Activated CD4-positive, alpha-beta T cell treated with anti-CD3 and anti-CD28 coated beads for 1 hour (primary cell): ENCODE measurements at places on chromosomes 11 and 22.

DNA sequence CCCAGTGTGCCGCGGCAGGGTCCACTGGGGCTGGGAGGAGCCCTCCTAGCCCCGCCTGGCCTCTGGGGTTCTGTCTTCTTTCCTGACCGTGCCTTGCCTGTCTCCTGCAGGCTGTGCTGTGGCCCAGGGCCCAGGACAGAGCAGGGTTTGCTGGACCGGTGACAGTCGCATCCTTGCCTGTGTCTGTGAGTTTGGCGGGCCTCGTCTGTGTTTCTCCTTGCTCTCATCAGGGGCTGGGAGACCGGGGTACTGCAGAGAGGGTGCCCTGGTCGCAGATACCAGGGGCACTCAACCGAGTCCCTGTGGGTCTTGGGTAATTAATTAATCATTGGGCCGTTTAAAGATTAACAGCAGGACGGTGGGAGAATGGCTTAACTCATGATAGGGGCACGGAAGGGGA is 29.9 kb downstream of the RPL3 start:
- DNase-seq, result no peak

DNA sequence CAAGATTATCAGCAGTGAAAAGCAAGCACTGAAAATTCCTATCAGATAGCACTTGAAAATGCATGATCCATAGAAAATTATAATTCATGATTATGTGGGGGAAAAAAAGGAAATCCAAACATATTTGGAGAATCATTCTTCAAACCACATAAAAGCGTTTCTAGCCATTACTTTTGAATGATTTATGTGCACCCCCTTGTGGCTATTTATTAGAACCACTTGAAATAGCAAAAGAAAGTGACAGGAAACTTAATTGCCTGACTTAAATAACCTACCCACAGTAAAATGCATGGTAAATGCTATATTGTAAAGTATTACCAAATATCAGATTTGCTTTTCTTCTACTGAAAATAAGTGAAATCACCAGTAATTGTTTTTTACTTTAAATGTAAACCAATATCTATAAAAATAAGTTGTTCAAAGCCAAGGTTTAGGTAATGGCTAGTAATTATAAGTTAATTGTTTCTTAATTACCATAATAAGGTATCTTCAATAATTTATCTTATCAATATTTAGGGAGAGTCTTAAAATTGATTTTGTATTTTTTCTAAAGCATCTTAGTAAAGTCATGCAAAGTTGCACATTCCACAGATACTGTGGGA is 168.5 kb downstream of the ARHGAP42 start:
- DNase-seq, result no peak

GRCh38 chr11:109209572-109209971 is 212.4 kb upstream of the C11orf87 start:
- no peak for DNase-seq

DNA sequence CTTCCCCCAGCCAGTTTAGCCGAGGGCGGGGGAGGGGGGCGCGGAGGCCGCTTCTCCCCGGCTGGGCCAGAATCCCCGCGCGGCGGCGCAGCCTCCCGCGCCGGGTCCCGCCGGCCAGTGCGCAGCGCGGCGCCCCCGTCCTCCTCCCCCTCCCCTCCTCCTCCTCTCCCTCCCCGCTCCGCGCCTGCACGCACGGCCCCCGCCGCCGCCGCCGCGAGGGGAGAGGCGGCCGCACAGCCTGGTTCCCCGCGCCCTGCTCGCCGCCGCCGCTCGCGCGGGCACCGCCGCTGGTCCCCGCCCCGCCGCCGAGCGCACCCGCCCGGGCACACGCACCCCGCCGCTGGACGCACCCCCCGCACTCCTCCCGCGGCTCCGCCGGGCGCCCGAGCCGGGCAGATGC is at the start of gene FLRT1:
TSS of gene FLRT1 (plus strand) at position 356 of the 400 bp plus-strand sequence. CDS start 80,337 bp downstream, outside the sequence.
- no peak for DNase-seq

GRCh38 chr22:46175631-46176030 is 25.3 kb downstream of the PPARA start:
- DNase-seq, result no peak

DNA sequence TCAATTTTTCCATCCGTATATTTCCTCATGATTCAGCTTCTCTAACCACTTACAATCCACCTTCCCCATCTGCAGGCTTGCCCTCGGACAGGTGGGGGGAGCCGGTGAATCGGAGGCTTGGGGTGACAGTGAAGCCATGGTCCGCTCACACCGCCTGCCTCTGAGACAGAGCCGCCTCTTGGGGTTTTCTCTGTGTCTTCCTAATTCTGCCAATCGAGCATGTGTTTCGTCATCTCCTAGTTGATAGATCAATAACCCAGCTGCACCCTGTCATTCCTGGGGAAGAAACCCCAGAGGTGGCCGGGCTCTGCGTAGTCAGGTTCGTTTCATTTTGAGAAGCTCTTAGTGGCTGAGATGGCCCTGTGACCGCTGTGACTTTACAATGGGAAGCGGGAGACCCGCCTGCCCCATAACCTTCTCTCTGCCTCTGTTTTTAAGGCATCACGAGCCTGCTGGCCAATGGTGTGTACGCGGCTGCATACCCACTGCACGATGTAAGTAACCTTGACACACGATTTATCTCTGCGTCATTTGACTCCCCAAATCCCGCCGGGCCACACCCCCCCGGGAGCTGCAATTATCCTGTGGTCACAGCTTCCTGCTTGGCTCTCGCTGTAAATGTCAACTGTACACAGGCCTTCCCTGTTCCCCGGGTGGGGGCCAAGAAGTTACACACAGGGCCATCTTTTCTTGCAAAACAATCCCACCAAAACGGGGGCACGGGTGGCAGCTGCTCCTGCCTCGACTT is 33.3 kb downstream of the ANO1 start:
- no peak for DNase-seq

DNA sequence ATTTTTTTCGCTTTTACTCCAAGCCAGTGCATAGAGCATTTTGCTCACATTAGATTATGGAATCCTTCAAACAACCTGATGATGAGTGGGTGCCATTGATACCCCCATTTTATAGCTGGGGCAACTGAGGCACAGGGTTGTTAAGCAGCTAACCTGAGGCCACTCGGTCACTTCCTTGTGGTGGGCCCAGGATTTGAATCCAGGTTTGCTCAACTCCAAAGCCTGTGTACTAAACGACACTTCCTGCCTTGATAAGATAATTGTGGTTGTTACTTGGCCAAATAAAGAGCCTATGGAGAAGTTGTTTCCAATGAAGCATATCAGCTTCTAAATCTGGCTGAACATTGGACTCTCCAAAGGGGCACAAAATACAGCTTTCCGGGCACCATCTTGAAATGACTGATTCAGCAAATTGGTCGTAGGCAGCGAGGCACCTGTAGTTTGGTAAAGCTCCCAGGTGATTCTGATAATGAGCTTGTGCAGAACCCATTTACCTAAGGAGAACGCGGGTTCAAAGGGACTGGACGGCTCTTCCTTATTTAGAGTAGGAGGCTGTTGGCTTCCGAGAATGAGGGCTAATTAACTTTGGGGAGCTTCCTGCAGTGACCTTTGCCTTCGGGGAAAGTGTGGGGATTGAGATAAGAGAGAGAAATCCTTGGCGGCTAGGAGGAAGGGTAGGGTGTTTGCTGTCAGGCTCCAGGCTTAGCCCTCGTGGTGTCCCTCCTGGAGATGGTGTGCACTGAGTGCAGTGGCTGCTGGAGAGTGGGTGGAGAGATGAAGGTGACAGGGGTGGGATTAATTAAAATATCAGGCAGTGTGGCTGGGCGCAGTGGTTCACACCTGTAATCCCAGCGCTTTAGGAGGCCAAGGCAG is 17.5 kb upstream of the EHF start:
- DNase-seq, result no peak

GRCh38 chr22:44404341-44405020 is 91.7 kb upstream of the SHISAL1 start:
- no peak for DNase-seq

- no peak for DNase-seq
These were observed 838 bp upstream of the MTFP1 start for GRCh38 chr22:30424534-30425326.

- DNase-seq, result no peak
These were observed 38.1 kb downstream of the GRAMD4 start for GRCh38 chr22:46657996-46658947.

- DNase-seq, result no peak
These were observed 36.6 kb downstream of the RPS6KA4 start for GRCh38 chr11:64395545-64396078.

GRCh38 chr11:27227736-27228135 is 135.3 kb downstream of the CCDC34 start:
- no peak for DNase-seq

- no peak for DNase-seq
These were observed 54.8 kb upstream of the FTH1 start for GRCh38 chr11:62022211-62022610.

- DNase-seq, result no peak
These were observed 33.1 kb upstream of the POLD3 start for GRCh38 chr11:74559110-74559933.

DNA sequence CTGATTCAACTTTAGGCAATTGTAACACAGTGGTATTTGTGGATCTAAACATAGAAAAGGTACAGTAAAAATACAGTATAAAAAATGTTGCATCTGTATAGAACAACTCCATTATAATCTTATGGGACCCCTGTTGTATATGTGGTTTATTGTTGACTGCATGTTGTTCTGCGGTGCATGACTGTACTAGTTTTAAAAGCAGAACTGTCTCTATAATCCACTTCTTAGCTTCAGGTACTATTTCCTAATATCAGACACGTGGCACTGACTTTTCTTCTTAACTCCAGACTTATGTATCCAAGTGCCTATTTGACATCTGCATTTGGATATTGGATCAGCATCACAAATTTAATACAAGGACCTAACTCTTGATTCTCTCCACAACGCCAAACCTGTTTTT is 41.1 kb downstream of the PACS1 start:
- no peak for DNase-seq

GRCh38 chr11:34576331-34576730 is 44.6 kb upstream of the EHF start:
- no peak for DNase-seq

- DNase-seq, result no peak
These were observed 5.7 kb upstream of the TNFRSF13C start for GRCh38 chr22:41932353-41932752.

GRCh38 chr11:78577495-78577894 is 2.8 kb upstream of the NARS2 start:
- no peak for DNase-seq

- DNase-seq, result no peak
These were observed 66.8 kb downstream of the ZC3H12C start for GRCh38 chr11:110160016-110160415.

DNA sequence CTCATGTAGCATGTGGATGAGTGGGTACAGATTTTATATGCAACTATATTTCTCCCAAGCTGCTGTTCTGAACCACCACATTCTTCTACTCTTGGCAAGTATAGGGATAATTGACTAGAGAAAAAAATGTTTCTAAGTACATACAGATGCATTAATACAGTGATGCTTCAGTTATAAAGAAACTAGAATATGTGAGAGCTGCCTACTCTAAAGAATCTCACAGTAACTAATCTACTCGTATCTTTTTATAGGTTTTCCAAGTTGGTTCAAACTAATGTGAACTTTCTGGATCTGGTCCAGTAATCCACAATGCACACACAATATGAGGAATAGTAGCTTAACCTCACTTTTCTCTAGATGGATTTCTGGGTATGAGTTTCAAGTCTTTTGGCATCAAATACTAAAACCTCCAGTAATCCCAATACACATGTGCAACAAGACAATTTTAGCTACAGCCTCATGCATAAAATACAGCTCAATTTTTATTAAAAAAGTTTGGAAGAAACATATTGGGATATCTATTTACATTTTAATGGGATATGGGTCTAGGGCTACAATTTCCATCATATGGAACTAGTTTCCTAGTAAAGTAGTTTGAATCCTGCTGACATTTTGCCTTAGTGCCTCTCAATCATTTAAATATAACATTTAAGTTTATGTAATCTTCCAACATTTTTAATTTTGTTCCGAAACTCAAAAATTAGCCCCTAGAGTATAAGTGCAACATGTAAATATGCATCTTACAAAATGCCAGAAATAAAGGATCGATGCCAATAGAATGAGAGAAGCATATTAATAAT is 2209.7 kb downstream of the LRRC4C start:
- no peak for DNase-seq

DNA sequence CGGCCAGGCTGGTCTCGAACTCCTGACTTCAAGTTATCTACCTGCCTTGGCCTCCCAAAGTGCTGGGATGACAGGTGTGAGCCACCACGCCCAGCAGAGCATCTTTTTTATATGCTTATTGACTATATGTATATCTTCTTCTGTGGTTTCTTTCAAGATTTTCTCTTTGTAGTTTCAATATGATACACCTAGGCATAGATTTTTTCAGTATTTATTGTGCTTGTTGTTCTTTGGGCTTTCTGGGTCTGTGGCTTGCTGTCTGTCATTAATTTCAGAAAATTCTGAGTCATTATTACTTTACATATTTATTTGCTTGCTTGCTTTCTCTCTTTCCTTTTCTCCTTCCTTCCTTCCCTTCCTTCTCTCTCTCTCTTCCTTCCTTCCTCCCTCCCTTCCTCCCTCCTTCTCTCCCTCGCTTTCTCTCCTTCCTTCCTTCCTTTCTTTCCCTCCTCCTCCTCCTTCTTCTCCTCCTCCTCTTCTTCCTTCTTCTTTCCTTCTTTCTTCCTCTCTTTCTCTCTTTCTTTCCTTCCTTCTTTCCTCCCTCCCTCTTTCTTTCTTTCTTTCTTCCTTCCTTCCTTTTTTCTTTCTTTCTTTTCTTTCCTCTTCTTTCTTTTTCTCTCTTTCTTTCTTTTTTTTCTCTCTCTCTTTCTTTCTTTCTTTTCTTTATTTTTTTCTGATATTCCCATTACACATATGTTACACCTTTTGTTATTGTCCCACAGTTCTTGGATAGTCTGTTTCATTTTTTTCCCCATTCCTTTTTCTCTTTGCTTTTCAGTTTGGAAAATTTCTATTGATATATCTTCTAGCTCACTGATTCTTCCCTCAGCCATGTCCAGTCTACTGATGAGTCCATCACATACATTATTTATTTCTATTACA is 10.9 kb upstream of the DCHS1 start:
- no peak for DNase-seq

DNA sequence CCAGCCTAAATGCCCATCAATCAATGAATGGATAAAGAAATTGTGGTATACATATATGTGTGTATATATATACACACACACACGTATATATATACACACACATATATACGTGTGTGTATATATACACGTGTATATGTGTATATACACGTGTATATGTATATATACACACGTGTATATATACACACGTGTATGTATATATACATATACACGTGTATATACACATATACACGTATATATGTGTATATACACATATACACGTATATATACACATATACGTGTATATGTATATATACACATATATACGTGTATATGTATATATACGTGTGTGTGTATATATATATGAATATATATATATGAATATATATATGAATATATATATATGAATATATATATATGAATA is 54.1 kb downstream of the C2CD3 start:
- DNase-seq, result no peak

GRCh38 chr22:49244466-49245420 is 582.9 kb downstream of the BRD1 start:
- DNase-seq, result no peak

- no peak for DNase-seq
These were observed 34.6 kb downstream of the CECR2 start for GRCh38 chr22:17403906-17404305.

GRCh38 chr11:125082040-125082439 is 18.9 kb downstream of the SLC37A2 start:
- no peak for DNase-seq

GRCh38 chr11:111733611-111734088 is 32.5 kb downstream of the PPP2R1B start:
- DNase-seq, result no peak
